T47D (cell line): ENCODE measurements at places on chromosomes 16 and 17.
A peak's percentile ranks its signal among the peaks of the same experiment; 100 is the strongest.

GRCh38 chr17:348692-349425, 3.7 kb downstream of the RPH3AL start:
- peak; percentile 94 for DNase-seq

- no peak for DNase-seq
Observed at GRCh38 chr16:68113059-68113761, 28.0 kb downstream of the NFATC3 start.

DNA sequence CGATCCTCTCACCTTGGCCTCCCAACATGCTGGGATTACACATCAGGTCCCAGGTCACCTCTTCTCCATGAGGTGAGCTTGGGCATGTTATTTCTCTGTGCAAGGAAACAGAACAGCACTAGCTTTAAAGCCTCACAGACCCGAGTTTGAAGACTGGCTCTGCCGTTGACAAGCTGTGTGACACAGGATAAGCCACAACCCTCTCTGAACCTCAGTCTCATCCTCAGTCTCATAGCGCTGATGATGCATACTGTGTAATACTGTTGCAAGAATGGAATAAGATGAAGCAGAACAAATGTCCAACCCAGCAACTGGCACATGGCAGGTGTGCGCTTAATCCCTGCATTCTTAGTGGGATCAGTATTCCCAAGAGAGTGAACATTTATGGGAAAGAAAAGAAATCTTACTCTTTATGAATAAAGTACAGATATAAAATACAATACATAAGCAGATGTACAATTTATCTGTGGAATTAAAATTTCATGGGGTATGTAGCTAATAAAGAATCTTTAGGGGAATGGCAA, 43.5 kb downstream of the ABAT start:
- no peak for DNase-seq

DNA sequence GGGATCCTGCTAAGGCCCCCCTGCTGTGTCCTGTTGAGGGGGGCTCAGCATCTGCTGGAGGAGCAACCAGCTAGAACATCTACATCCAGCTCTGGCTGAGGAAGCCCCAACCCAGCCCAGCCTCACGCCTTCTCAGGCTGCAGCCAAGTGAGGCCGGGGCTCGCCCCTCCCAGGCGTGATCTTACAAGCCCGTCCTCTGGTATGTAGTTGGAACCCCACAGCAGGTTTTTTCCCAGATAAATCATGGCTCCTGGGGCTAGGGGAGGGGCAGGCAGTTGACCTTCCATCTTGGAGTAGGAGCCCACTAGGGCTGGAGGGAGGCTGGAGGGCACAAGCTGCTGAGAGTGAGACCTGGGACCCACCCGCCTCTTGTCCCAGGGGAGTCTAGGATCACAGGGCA, 4.7 kb downstream of the FAM83G start:
- no peak for DNase-seq

DNA sequence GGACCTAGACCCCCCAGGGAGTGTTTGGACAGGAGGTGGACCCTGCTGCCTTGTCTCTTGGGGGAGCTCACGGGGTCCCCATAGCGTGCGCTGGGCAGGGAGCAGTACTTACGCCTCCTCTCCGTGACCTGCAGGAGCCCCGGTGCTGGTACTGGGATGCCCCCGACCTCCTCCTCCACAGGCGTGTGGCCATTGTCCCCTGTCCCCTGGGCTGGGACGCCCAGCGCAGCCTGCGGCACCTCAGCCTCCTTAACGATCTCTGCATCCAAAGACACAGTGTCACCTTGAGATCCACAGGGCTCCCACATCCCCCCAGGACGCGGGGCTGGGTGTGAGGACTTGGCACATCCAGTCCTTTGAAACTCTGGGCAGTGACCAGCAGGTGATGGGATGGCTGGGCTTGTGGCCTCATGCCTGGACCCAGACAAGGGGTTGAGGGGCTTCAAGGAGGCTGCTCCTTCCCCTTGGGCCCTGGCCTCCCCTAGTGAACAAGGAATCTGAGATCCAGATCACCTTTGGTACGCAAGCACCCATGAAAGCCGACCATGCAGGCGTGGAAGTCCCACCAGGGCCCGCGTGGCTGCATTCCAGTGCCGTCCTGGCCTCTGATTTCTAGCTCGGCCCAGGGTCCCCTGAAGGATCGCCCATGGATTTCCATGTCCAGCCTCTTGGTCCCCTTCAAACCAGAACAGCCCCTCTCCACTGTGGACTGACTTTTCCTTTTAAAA, 9.9 kb downstream of the DBNDD1 start:
- no peak for DNase-seq

DNA sequence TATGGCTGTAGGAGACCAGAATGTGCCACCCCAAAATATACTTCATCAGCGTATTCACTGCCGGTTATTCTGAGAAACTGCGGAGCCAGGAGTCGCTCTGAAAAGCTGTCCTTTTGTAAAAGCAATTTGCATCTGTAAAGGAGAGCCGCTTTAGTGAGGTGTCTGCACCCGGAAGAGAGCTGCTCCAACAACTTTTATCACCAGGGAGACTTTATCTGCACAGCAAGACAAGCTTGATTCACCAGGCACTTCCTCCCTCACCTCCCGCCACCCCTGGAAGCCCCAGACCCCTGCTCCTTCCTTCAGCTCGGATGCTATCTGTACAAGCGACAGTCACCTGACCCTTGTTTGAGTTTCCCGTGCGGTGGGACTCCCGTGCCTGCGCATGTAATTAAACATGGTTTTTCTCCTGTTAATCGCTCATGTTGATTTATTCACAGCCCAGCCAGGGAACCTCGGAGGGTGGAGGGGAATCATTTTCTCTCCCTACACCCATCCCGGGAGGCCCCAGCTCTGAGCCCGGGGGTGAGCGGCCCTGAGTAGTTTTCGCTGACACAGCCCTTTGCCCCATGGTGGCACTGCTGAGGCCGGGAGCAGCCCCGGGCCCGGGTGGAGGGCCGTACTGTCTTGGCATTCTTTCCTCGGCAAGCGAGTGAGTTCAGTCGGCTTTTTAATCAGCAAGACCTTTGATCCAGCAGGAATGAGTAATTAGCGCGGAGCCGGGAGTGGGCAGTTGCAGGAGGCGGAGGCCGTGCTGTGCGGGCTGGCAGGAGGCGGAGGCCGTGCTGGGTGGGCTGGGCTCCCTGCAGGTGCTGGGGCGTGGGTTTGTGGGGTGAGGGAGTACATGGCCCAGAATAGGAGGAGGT, 222.7 kb upstream of the CIBAR2 start:
- DNase-seq, result no peak

DNA sequence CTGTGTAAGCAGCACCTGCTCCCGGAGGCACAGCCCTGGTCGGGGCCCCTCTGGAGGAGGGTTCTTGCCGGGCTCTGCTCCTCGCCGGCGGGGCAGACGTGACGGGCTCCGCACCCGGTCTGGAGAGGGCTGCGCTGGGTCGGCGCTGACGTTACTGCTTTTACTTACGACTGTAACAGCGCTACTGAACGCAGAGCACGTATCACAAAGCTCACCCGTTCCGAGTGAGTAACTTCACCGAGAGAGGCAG, 1.3 kb upstream of the RAB40C start:
- no peak for DNase-seq

DNA sequence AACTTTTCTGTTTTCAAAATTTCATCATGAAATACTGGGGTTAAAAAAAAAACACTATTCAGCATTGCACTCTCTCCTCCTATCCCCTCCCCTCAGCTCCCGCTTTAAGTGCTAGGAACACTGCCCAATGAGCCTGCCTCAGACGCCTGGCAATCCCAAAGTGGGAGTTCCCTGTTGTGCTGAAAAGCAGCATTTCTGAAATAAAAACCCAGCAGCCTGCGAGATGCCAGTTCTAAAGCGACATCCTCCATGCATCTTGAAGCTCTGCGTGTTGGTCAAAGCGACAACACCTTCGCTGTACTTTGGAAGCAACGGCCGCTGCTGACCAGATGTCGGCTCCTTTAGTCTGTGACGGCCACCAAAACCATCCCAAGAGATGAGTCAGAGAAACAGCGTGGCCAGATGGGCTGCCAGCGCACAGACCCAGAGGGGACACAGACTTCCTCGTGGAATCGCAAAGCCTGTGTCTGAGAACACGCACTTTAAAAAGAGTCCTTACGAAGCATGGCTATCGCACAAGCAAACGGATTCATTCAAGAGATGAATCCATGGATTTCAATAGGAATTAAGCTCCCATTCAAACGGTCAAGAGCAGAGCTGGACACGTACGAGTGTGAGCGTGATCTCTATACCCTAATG, 32.8 kb downstream of the FBXO31 start:
- no peak for DNase-seq

GRCh38 chr17:229709-230394, 48.4 kb upstream of the DOC2B start:
- DNase-seq, result no peak

DNA sequence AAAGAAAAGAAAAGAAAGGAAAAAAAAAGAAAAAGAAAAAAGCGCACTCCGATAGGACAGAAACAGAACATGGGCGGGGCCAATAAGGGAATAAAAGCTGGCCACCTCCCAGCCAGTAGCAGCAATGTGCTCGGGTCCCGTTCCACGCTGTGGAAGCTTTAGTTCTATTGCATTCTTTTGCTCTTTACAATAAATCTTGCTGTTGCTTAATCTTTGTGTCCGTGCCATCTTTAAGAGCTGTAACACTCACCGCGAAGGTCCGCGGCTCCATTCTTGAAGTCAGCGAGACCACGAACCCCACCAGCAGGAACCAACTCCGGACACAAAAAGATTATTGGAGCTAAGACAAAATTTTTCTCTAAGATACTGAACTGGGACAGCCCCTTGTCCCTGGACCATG, 3.1 kb upstream of the ARL5C start:
- no peak for DNase-seq

- no peak for DNase-seq
Observed at GRCh38 chr16:50088302-50088701, 22.5 kb downstream of the HEATR3 start.

DNA sequence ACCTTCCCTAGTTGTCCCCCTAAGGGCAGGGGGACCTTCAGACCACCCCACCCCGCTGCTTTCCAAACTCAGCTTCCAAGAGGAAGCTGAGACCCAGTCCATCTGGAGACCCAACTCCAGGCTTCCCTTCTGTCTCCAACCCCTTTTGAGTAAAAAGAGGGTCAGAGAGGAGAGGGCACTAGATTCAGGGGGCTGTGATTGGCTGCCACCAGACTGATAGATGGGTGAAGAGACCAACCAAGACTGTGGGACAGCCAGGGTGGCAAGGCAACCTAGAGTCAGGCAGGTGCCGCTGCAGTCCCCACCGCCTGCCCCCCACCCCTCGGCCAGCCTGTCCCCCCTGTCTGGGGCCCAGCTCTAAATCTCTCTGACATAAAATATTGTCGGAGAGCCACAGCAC, 92.5 kb downstream of the SDK2 start:
- DNase-seq, result peak; percentile 45

DNA sequence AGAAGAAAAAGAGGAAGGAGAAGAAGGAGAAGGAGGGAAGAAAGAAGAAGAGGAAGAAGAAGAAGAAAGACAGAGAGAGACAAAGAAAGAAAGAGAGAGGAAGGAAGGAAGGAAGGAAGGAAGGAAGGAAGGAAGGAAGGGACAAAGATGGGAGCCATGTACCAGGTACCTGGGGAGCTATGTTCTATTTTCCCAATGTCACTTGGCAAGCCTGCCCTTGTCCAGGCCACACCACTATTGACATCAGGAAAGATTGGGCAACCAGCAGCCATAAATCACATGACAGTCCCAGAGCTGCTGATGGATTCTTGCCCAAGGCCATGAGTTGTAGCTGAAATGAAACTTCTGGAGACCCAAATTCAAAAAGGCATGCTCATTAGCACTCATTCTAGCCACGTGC, 2.7 kb upstream of the CES1 start:
- DNase-seq, result no peak

DNA sequence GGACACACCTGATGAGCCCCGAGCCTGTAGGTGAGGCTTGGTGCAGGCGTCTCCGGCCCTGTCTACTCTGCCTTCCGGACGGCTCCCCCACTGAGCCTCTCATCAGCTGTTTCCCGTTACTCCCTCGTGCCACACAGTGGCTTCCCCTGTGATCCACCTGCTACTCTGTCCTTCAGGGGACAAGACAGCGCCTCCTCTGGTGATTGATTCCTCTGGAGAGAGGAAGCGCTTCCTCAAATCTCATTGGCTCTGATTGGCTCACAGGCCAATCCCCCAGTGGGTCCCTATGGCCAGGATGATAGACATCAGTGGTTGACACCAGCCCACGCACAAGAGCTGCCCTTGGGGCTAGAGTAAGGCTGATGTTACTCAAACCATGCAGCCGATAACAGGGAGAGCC, 24.0 kb downstream of the RNF213 start:
- no peak for DNase-seq
